ENCODE measurements at places on chromosomes 2 and 18. TPM values are rescaled to one million over a fixed set of nuclear protein-coding genes. Genes with fewer than 3 reads are reported as not detected.

ABCB6 gene
- 17.9 TPM for total RNA-seq

ALPP gene
- total RNA-seq = not detected

SPP2 gene
- total RNA-seq = not detected

MLPH gene
- 47.4 TPM for total RNA-seq

POTEI gene
- total RNA-seq = not detected

AFF3 gene
- 5.7 TPM for total RNA-seq

GPR35 gene
- total RNA-seq = not detected

SPATA3 gene
- not detected for total RNA-seq

MC2R gene
- total RNA-seq = not detected

TSGA10 gene
- total RNA-seq = 0.72 TPM

PTRHD1 gene
- 46.9 TPM for total RNA-seq

SNED1 gene
- total RNA-seq = 151 TPM

ADCYAP1 gene
- total RNA-seq = not detected

TFCP2L1 gene
- total RNA-seq = 0.16 TPM

ANKRD62 gene
- not detected for total RNA-seq

MROH2A gene
- total RNA-seq = not detected

CAPN14 gene
- not detected for total RNA-seq

NETO1 gene
- not detected for total RNA-seq

SDC1 gene
- 12.1 TPM for total RNA-seq

SNTG2 gene
- not detected for total RNA-seq

SERPINB13 gene
- total RNA-seq = not detected
